ENCODE measurements at places on chromosomes 16 and 17.

DNA sequence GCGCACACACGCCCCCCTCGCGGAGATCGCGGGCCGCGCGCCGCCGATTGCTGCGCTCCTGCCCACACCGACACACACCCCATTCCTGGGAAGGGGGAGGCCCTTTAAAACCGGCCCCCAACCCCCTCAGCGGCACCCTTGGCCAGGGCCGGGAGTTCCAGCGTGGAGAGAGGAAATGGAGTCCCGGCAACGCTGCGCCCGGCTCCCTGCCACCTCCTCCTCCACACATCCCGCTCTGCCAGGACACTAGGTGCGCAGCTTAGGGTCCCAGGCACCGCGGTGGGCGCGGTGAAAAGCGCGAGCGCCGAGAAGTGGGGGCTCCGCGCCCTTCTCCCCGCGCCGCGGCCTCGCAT is 397 bp downstream of the CDC42EP4 start:
- no peak for DNase-seq

- DNase-seq: no peak
Observed at GRCh38 chr17:44981221-44981968, 13.3 kb upstream of the C1QL1 start.

GRCh38 chr17:51427856-51428255 is 167.5 kb downstream of the UTP18 start:
- DNase-seq: peak; percentile 1

GRCh38 chr17:37691807-37692206 is 48.6 kb upstream of the DDX52 start:
- DNase-seq: no peak

- no peak for DNase-seq
Observed at GRCh38 chr17:1558401-1558800, 4.2 kb downstream of the PITPNA start.

DNA sequence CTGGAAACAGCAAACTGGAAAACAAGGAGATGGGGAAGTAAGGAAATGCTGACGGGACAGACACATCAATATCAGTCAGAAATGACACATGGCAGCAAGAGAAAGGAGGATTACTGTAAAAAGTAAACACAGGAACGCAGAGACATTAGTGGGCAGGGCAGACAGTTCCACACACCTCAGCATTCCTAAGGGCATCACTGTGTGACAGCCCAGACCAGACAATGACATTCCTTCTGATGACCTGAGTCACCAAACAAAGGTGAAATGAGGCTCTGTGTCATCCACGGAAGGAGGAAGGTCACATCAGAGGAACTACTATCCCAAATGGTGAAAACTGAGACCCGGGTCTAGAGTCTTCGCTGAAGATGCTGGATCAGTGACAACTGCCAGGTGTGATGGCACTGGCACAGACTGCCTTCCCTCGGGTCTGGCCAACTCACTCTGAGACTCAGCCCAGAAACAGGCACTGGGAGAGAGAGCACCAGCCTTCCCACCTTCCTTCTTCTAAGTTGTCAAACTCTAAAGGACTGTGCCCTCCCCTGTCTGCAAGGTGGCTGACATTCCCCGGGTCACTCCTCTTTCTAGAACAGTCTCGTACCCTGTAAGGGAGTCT is 36.7 kb downstream of the TK2 start:
- no peak for DNase-seq

- DNase-seq: no peak
Observed at GRCh38 chr16:87806641-87807546, 41.1 kb upstream of the KLHDC4 start.

- DNase-seq: no peak
Observed at GRCh38 chr17:66326476-66327047, 24.1 kb downstream of the PRKCA start.

DNA sequence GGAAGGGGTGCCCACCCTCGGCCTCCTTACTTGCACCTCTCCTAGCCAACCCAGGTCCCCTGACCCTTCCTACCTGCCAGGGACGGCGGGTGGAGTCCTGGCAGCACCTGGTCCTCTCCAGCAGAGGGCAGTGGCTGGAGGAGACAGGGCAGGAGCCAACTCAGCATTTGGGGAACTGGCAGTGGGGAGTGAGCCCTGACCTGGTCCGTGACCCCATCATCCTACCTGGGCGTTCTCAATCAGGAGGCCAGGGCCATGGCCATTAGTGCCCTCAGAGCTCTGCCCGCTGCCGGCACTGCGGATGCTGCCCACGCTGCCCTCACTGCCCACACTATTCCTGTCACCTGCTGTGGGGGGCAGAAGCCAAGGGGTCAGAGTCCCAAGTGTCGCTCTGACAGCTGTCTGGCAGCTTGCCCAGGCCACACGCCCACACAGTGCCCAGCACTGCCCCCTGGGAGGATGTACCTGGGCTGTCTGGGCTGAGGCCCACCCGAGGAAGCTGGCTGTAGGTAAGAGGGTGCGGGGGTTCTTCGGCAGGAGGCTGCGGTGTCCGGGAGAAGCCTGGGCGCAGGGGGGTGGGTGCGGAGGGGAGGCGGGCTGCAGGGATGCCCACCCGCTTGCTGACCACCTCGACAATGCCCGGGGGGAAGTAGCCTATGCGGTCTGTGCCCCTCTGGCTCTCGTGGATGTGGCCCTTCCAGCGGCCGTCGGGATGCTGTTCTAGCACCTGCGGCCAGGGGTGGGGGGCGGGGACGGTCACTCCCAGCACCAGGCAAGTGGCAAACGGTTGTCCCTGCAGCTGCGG is 10.8 kb downstream of the CASKIN2 start:
- DNase-seq: no peak

DNA sequence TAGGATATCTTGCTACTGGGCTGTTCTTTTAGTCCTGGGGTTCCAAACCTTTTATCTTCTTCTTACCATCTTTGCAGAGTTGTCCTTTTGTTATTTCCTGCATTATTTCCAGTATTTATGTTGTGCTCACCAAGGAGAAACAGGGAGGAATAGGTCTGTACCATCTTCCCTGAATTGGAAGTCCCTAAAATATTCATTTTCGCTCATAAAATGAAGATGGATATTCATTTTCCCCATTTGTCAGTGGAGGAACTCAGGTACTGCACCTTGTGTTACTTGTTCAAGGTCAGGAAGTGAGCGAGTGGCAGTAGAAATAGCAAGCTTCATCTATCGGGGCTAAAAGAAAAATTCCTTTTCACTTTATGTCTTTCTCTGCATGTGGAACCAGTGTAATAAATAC is 989.7 kb downstream of the CDH11 start:
- no peak for DNase-seq

GRCh38 chr17:73210002-73210678 is 17.3 kb downstream of the COG1 start:
- DNase-seq: no peak

DNA sequence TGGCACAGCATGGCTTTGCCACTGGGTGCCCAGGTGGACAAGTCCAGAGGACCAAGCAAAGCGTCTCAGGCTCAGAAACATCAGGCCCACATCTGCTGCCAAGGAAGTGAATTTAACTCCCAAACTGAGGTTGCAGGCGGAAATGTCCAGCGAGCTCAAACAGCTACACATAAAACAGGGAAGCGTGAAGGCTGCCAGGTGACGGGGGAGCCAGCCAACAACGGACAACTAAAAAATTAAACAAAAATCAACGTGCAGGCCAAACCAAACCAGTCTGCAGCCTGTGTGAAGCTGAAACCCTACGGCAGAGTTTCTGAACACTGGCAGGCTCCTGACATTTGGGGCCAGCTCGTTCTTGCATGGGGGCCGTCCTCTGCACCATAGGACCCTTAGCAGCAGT is 2.5 kb downstream of the TK1 start:
- no peak for DNase-seq

- no peak for DNase-seq
Observed at GRCh38 chr16:28569021-28569420, 15.3 kb downstream of the SGF29 start.

DNA sequence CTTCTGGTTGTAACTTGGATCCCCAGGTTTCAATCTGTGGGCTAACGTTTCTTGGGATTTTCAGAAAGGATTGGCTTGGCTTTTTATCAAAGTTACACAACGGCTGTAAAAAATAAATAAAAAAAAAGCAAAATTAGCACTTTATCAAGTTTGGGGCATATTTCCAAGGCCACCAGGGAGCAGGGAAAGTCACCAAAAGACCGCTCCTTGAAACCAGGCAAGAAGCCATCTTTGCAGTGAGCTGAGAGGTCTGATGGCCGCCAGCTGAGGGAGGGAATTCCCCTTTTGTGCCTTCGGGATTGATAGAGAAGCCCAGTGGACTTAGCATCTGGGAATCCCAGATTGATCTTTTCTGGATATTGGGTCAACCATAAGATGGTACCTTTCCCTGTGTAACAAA is 192.2 kb downstream of the WWOX start:
- no peak for DNase-seq

- DNase-seq: no peak
Observed at GRCh38 chr16:75627851-75628250, 4.8 kb upstream of the ADAT1 start.

DNA sequence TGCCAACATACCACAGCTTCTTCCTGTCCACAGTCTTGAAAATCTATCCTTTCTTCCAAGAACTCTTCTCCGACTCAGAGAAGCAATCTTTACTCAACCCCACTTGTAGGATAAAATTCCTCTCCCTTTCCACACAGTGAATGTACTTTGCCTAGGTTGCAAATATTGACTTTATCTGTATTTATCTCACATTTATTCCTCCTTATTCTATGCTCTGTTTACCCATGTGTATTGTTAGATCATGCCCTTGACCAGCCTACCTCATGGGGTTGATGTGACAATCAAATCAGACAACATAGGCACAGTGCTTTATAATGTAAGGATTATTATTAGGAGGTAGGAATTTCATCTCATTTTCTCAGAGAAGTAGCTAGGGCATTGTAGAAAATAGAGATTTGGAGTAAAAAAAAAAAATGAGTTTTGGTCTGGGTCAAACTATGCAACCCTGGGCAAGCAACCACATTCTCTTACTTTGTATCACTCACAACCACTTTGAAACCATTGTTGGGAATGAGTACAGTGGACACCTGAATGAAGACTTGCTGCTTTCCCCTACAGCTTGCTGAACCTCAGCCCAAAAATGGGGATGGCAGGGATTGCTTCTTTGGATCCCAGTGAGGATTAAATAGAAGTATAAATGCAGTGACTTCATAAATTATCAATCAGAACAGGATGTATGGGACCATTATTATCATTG is 9.1 kb upstream of the SLC35B1 start:
- no peak for DNase-seq

DNA sequence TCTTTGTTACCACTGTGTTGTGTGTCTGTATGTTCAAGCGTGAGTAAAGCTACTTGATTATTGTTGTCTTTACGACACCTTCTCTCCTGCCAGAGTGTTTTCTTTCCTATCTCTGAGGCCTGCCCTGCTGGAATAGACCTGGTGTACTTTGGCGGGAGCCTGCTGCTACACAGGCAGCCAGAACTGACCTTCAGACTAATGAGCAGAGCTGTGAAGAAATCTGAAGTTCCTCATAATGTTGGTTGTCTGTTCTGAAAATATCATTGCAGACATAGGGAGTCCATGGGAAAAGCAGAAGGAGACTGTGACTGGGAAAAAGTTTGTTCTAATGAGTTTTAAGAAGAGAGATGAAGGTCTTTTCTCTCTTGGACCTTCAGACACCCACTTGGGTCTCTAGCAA is 9.8 kb downstream of the RHOT1 start:
- DNase-seq: no peak

DNA sequence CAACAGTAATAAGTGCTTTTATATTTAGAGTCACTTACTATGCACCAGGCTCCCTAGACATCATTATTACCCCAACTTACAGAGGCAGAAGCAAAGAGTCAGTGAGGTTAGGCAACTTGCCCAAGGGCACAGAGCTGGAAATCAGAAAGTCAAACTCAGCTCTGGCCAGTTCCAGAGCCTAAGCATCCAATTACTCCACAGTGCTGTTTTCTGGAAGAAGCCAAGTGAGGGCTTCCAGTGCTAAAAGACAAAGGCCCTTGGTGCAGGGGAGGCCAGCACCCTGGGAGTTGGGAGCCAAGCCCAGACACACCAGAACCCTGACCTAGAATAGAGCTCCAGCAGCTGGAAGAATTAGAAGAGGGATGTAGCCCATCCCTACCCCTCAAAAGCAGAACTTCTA is 40.2 kb downstream of the C17orf67 start:
- no peak for DNase-seq

DNA sequence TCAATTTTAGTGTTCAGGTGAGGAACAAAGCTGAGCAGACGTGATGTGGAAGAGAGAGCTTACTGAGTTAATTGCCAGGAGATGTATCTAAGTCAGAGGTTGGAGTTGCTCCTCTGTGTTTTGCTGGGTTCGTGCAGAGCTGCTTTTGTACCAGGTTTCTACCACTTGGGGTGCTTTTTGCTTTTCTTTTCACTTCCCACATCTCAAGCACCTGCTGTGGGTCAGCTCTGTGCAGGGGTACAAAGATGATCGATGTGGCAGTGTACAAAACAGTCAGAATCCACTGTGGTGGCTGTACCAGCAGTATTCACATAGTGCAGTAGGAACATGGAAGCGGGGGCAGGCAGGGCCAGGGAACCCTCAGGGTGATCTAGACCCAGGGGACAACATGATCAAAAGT is 14.8 kb downstream of the UNK start:
- DNase-seq: no peak

DNA sequence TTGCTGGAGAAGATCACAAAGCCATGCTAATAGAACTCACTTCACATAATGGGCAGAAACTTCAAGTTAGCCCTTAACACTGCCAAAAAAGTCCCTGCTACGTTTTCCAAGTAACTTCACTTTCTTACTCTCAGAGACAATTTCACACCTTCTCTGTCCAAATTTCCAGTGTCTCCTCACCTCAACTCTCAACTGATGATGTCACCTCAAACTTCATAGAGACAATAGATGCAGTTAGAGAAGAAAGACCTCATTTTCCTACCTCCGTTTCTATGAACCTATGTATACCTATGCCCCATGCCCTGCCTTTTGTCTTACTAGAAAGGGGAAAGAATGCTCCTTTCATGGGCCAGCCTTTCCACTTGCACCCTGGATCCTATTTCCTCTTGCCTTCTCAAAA is 14.2 kb upstream of the EFCAB3 start:
- no peak for DNase-seq

DNA sequence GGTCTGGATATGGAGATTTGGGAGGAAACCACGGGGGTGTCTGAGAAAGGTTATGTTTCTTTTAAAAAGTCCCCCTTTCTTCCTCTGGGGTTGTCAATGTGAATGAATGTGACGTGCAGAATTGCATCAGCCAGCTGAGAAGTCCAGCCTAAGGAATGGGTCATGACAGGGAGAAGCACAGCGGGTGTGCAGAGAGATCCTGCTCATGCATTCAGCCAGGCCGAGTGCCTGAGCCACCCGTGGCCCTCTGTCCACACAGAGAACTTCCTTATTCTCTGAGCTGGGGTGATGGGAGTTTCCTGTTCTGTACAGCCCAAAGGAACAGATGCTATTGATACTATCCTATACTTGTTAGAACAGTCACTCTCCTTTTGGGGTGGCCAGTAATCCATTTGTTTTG is 117.9 kb downstream of the CPPED1 start:
- DNase-seq: no peak

GRCh38 chr16:53745753-53746266 is 41.9 kb downstream of the FTO start:
- no peak for DNase-seq

- DNase-seq: no peak
Observed at GRCh38 chr17:1546292-1546922, 16.2 kb downstream of the PITPNA start.

- DNase-seq: no peak
Observed at GRCh38 chr17:31357091-31357490, 34.4 kb upstream of the RAB11FIP4 start.

GRCh38 chr17:4509923-4510617 is 11.4 kb downstream of the SPNS2 start:
- DNase-seq: no peak

GRCh38 chr16:4338125-4338582 is 13.0 kb downstream of the PAM16 start:
- DNase-seq: no peak
